ENCODE measurements at places on chromosomes 2 and 18. TPM values are rescaled to one million over a fixed set of nuclear protein-coding genes. Genes with fewer than 3 reads are reported as not detected.

The HAAO gene
- total RNA-seq: 0.26 TPM

The LRATD1 gene
- total RNA-seq: not detected

The TMEM163 gene
- not detected for total RNA-seq

The KIF1A gene
- 0.47 TPM for total RNA-seq

The NR4A2 gene
- total RNA-seq: 13.2 TPM

The B3GNT7 gene
- total RNA-seq: not detected

The CRYGD gene
- not detected for total RNA-seq

The LIMS4 gene
- total RNA-seq: not detected

The ABCG8 gene
- not detected for total RNA-seq

The POTEI gene
- total RNA-seq: not detected

The MALL gene
- 1.2 TPM for total RNA-seq

The C2orf66 gene
- 0.33 TPM for total RNA-seq

The SCN7A gene
- total RNA-seq: not detected

The CFAP53 gene
- 0.38 TPM for total RNA-seq

The DCDC2C gene
- not detected for total RNA-seq

The DNAJC5G gene
- total RNA-seq: not detected

The ASB1 gene
- 33.9 TPM for total RNA-seq

The BIN1 gene
- total RNA-seq: 38.3 TPM

The CFC1 gene
- not detected for total RNA-seq

The SPAG16 gene
- total RNA-seq: 7.2 TPM

The DNAH6 gene
- total RNA-seq: 0.23 TPM

The ASAP2 gene
- 0.83 TPM for total RNA-seq

The RGPD4 gene
- total RNA-seq: not detected

The GATA6 gene
- total RNA-seq: not detected

The COPS9 gene
- total RNA-seq: 132 TPM

The LIMS3 gene
- not detected for total RNA-seq

The CMPK2 gene
- total RNA-seq: 6.4 TPM

The TUBA3E gene
- total RNA-seq: not detected

The AFG3L2 gene
- total RNA-seq: 71.8 TPM

The MYO3B gene
- 0.95 TPM for total RNA-seq

The SP140 gene
- 241 TPM for total RNA-seq

The ZNF396 gene
- total RNA-seq: 0.19 TPM

The PKDCC gene
- not detected for total RNA-seq

The GPR35 gene
- 8.7 TPM for total RNA-seq

The FBXO41 gene
- 33.8 TPM for total RNA-seq

The FBXO15 gene
- 1.2 TPM for total RNA-seq

The GALNT13 gene
- 0.19 TPM for total RNA-seq

The KHK gene
- 13.4 TPM for total RNA-seq

The NPC1 gene
- total RNA-seq: 26.3 TPM

The FSHR gene
- total RNA-seq: not detected

The ST6GAL2 gene
- not detected for total RNA-seq

The NCOA1 gene
- total RNA-seq: 25.9 TPM

The GPBAR1 gene
- total RNA-seq: 0.68 TPM

The DSG1 gene
- total RNA-seq: not detected

The SERPINB5 gene
- total RNA-seq: not detected

The EPAS1 gene
- 16.2 TPM for total RNA-seq

The MOGAT1 gene
- total RNA-seq: not detected

The NOSTRIN gene
- not detected for total RNA-seq

The UGT1A8 gene
- total RNA-seq: not detected

The NMUR1 gene
- not detected for total RNA-seq

The ANKMY1 gene
- total RNA-seq: 24.8 TPM

The REG3A gene
- not detected for total RNA-seq

The ABCB6 gene
- total RNA-seq: 28.8 TPM

The SULT1C4 gene
- total RNA-seq: not detected

The SALL3 gene
- not detected for total RNA-seq

The ASPRV1 gene
- 1.4 TPM for total RNA-seq

The KIAA2012 gene
- not detected for total RNA-seq

The CASP10 gene
- 12.7 TPM for total RNA-seq

The ADRA2B gene
- total RNA-seq: 0.21 TPM
